Esophagus squamous epithelium (tissue), 5 donors: ENCODE measurements at places on chromosomes 1 and 21.

GRCh38 chr1:9413071-9413876 is 120.6 kb downstream of the SPSB1 start:
- H3K27ac ChIP-seq, result peak overlapping the region; percentile 94
- peaks cover 37% of the 10 kb centered on the region for H3K4me1 ChIP-seq
- no peaks in the 10 kb centered on the region for H3K36me3 ChIP-seq
- no peak overlapping the region for H3K4me3 ChIP-seq
- no peaks in the 10 kb centered on the region for H3K27me3 ChIP-seq
- peak; percentile 9 for DNase-seq

DNA sequence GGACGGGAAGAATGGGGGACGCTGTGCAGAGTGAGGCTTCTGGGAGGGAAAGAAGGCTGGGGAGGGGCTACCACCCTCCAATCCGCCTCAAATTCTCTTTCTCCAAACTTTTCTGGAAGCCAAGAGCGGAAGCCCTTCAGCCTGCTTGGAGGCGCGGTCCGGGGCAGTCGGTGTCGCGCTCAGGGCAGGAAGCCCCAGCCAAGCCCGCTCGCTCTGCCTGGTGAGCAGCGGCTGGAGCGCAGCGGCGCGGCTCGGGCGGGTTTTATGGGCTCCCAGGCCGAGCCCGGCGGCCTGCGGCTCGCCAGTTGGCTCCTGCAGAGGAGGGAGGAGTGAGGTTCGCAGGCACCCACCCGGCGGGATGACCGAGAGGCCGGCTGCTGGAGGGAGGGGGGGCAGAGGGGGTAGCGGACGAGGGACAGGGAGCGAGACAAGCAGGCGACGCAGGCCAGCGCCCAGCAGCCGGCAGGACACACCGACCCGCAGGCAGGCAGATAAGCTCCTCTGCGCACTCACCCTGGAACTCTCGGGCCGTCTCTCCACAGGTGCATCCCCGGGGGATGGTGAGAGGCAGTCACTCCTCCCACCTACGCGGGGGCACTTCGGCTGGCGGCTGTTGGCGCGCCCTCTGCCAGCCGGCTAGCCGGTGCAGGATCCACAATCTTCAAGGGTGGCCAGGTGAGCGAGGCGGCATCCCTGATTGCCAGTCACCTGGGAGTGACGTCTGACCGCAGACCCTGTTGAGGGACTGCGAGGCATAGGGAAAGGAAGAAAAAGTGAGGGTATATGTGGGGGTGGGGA is at the start of gene AVPR1B:
Gene AVPR1B (minus strand): TSS at position 238 of the 798 bp plus-strand sequence. CDS start 498 bp downstream, outside the sequence.
- peaks cover 55% of the 10 kb centered on the region for H3K27me3 ChIP-seq
- H3K4me1 ChIP-seq, result peaks cover 24% of the 10 kb centered on the region
- H3K4me3 ChIP-seq, result peak within 1 kb of the TSS; percentile 47
- H3K36me3 ChIP-seq, result no peaks in the 10 kb centered on the region
- no peak within 1 kb of the TSS for H3K27ac ChIP-seq
- no peak for DNase-seq

GRCh38 chr1:246052603-246053002 is 454.5 kb downstream of the SMYD3 start:
- no peaks in the 10 kb centered on the region for H3K36me3 ChIP-seq
- no peak overlapping the region for H3K27ac ChIP-seq
- H3K27me3 ChIP-seq, result no peaks in the 10 kb centered on the region
- H3K4me3 ChIP-seq, result no peak overlapping the region

DNA sequence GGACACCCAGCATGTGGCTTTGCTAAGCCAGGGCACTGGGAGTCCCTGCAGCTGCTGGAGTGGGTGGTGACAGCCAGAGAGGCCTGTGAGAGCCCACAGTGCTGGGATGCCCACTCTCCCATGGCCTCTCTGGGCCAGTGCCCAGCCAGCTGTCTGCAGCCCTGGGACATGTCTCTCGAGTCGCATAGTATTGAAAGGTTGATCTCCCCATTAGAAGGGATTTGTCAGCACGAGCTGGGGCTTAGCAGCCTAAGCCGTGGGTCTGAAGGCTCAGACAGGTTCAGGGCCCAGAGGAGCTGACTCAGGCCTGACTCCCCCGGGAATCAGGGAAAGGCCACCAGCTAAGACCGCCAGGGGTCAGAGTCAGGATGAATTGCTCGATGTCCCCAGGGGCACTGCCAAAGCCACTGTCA is 53.5 kb downstream of the FOXD2 start:
- no peak overlapping the region for H3K4me3 ChIP-seq
- H3K27ac ChIP-seq, result no peak overlapping the region
- H3K4me1 ChIP-seq, result no peaks in the 10 kb centered on the region
- H3K36me3 ChIP-seq, result no peaks in the 10 kb centered on the region
- H3K27me3 ChIP-seq, result no peaks in the 10 kb centered on the region
- DNase-seq, result no peak

- peak overlapping the region; percentile 71 for H3K27ac ChIP-seq
- H3K4me3 ChIP-seq, result peak overlapping the region; percentile 48
- no peaks in the 10 kb centered on the region for H3K27me3 ChIP-seq
- DNase-seq, result no peak
- peaks cover 12% of the 10 kb centered on the region for H3K4me1 ChIP-seq
These were observed 812 bp downstream of the NBPF1 start for GRCh38 chr1:16612332-16613172.

GRCh38 chr1:191595170-191595569 is 563.1 kb upstream of the RGS18 start:
- H3K27ac ChIP-seq, result no peak overlapping the region
- H3K4me3 ChIP-seq, result no peak overlapping the region
- no peaks in the 10 kb centered on the region for H3K36me3 ChIP-seq
- H3K4me1 ChIP-seq, result no peaks in the 10 kb centered on the region
- no peaks in the 10 kb centered on the region for H3K27me3 ChIP-seq
- no peak for DNase-seq

GRCh38 chr21:45410151-45410864 is 5.3 kb downstream of the COL18A1 start:
- no peaks in the 10 kb centered on the region for H3K27me3 ChIP-seq
- no peaks in the 10 kb centered on the region for H3K36me3 ChIP-seq

- no peak overlapping the region for H3K27ac ChIP-seq
- H3K4me3 ChIP-seq, result no peak overlapping the region
- H3K4me1 ChIP-seq, result no peaks in the 10 kb centered on the region
- DNase-seq, result no peak
These were observed 27.0 kb upstream of the CD5L start for GRCh38 chr1:157868654-157869053.
